ENCODE measurements at places on chromosomes 4 and X.

DNA sequence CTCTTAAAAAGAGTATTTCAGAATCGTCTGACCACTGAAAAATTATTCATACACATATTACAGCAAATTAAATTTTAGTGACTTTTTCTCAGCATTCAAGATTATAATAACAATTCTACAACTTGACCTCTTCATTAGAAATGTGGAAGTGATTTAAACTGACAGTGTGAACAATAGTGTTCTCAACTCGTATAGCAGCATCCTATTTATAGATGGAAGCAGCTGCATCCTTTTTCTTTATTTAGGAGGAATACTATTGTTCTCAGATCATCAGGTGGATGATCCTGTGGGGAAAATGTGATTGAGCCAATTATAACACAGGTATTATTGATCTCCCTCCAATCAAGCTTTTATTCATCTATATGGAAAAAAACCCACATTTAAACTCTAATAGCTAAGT lies 56.7 kb downstream of the RAPGEF2 start:
- no peak for DNase-seq

GRCh38 chrX:13854003-13854402 lies 37.1 kb upstream of the GPM6B start:
- DNase-seq, result no peak

DNA sequence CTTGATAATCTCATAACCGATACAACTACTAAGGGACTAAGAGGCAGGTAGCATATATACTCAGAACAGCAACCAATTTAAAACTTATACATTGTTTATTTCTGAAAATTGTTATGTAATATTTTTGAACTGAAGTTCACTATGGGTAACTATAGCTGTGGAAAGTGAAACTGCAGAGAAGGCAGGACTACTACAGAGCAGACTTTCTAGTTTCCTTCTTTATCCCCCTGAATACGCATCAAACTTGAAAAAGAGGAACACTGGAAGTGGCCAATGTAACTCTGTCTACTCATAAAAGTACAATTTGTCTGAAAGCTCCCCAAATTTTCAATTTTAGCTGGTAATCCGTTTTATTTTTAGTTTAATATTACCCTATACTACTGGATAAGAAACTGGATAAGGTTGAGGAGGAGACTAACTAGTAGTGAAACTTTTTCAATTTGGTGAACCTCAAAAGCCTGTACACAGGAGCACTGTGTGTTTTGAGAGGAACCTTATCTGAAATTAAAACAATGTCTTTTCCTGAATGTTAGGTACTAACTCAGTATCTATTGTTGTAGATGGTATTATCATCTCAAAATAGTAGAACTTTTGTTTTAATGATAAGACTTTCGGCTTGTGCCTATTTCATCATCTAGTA lies 225.8 kb downstream of the GABRG1 start:
- DNase-seq, result no peak

DNA sequence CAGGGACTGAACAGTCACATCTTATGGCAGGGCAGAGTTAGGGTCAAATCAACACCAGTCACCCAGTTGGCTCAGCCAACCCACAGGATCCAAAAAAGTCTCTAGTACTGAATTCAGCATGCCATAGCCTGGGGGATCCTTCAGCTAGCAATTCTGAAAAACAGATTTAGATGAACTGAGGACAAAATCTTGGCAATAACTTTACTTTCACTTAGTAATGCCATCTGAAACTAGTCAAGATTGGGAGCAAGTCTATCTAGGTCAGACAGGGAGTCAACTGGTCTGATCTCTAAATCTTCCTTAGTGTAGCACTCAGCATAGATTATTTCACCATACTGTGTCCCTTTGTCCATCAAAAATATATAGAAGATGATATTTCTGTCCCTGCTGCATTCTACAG lies 76.0 kb downstream of the HHIP start:
- DNase-seq, result no peak

DNA sequence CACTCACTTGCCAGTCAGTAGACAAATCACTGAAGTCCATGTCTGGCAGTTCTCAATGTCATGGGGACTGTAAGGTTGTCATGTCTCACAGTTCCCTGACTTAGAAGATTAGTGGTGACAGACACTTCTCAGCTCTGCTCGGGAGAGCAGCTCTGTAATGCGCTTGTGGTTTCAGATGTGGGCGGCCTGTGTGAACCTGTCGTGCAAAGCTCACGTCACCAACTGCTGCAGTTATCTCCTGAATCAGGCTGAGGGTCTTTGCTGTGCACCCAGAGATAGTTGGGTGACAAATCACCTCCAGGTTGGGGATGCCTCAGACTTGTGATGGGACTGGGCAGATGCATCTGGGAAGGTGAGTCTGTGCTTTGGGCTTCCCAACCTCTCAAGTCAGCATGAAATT lies at the start of gene IL9R:
Gene IL9R (plus strand): TSS at position 261 of the 400 bp plus-strand sequence. CDS start 64 bp downstream, at position 325.
- no peak for DNase-seq

GRCh38 chr4:105191621-105192210 lies 45.0 kb downstream of the TET2 start:
- DNase-seq, result no peak

DNA sequence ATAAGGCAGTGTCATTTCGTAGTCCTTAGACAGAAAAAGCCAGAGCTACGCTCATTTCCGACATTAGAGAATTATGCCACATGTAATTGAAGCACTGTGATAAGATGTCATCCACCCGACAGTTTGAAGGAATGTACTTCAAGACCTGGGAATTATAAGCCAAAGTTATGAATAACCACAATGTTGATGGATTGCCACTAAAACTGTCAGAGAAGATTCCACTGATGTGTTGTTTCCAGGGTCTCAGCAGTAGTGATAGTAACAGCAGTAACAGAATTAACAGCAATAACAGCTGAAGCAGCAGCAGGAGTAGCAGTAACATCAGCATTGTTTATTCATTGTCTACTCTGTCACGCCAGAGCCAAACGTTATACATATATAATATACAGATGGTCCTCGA lies 24.7 kb downstream of the RAB33A start:
- DNase-seq, result no peak

GRCh38 chrX:111260451-111260850 lies 9.8 kb downstream of the CAPN6 start:
- DNase-seq, result no peak

All from activated T-helper 1 cell treated with anti-CD3 and anti-CD28 coated beads, Interleukin-2, amount 50 U/mL, for 16 hours (primary cell).